Jurkat, Clone E6-1 (cell line): ENCODE measurements at places on chromosomes 5 and 9.

DNA sequence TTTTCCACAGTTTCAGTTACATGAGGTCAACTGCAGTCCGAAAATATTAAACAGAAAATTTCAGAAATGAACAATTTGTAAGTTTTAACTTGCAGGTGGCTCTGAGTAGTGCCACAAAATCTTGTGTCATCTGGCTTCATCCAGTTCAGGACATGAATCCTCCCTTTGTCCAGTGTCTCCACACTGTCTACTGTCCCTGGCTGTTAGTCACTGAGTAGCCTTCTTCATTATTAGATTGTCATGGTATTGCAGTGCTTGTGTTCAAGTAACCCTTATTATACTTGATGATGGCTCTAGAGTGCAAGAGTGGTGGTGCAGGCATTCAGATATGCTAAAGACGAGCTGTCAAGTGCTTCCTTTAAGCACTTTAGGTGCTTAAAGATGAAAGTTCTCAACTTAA is 65.3 kb downstream of the CFAP95 start:
- no peak for DNase-seq

- DNase-seq = no peak
Measured at GRCh38 chr9:127207734-127208410, 56.7 kb upstream of the GARNL3 start.

- DNase-seq = no peak
Measured at GRCh38 chr5:172411484-172412072, 42.7 kb downstream of the SH3PXD2B start.

DNA sequence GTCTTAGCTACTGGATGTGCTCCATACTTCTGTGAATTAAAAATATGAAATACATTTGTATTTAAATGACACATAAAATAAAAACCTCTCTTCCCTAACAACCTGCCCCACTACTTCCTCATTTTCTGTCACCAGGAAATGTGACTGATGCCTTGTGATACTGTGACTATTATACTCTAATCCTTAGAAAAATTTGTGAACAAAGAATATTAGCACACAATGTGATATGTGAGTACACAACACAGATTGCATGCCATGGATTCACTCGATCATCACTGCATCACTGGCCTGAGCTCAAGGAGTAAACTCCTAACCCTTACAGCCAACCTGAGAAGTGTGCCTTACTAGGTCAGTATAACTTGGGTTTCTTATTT is 281.0 kb downstream of the EFNA5 start:
- DNase-seq = no peak

DNA sequence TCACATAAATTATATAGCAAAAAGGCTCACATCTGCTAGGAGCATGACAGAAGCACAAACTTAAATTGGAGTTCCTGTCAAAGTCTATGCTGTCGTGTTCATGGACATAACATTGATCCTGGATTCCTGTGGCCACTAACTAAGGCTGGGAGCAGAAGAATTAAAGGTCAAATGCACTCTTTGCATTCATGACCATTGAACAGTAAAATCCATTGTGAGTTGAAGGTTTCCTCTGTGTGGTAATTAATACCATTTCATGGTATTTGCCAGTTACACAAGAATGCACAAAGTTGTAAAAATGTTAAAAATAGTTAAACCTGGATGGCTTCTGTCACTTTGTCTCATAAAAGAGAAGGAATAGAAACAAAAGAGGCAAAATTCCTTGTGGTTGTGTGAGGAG is 242.6 kb downstream of the NPR3 start:
- DNase-seq = no peak

DNA sequence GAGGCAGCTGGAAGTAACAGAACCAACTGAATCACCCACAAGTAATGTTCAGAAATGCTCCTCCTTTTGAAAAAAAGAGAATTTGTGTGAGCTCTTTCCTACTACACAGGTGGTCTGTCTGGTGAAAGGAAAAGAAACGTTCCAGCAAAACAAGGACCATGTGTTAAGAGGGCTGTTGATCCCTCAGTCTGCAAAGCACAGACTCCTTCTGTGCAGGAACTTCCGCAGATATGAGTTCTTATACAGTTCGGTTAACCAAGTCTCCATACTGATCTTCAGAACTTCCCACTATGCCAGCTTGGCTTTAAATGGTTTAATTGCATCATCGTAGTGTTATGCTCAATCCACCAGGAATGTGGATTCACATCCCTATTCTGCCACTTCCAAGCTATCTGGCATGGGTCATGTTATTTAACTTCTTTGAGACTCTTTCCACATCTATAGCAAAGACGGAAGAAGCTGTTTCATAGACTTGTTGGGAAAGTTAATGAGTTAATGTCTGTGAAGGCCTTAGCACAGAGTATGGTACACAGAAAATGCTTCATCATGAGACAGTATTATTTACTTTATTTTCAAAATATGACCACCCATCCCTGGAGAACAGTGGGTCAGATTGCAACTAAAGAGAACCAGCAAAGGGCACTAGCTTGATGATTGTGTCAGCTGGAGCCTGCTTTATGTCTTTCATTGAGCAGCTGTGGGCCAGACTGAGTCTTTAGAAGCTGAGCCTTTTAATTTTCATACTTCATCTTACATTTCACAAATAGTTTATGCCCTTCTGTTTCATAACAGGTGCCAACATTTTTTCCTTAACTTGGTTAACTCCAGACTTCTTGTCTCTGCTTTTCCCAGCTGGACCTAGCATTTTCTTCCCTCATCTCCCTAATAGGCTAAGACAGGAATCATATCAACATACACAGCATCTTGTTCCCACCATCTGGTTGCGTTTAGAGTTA is 89.9 kb downstream of the MAMDC2 start:
- no peak for DNase-seq

- DNase-seq = no peak
Measured at GRCh38 chr5:26625099-26625498, 413.3 kb downstream of the CDH9 start.

DNA sequence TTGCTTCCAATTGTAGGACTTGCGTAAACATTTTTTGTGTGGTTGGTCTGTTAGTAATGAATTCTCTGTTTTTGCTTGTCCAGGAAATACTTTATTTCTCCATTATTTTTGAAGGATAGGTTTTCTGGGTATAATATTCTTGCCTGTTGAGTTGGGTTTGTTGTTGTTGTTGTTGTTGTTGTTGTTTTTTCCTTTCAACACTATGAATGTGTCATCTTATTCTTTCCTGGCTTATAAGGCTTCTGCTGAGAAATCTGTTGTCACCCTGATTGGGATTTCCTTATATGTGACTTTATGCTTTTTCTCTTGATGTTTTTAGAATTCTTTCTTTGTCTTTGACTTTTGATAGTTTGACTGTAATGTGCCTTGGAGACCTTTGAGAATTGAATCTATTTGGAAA is 39.8 kb downstream of the SLF1 start:
- no peak for DNase-seq

GRCh38 chr5:161414037-161414436 is 132.5 kb downstream of the GABRB2 start:
- no peak for DNase-seq
